ENCODE measurements at places on chromosomes 3 and 15.

DNA sequence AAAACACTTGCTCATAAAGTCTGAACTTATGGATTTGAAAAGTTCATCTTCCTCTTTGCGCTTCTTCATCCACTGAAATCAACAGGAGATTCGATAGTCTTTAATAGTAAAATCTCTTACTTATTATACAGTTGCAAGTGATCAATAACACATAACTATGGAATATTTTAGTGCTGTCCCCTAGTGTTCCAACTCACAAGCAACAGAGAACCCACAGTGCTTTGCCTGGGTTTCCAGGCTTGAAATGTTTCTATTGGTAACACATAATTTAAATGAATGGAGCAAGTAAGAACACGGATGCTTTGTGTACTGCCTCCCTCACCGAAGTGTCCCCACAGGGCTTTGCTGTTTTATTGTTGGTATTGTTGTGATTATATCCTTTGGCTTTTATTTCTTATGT, 93.5 kb downstream of the WDR72 start:
- no peak for DNase-seq

- DNase-seq = no peak
Measured at GRCh38 chr3:113194823-113195401, 16.4 kb upstream of the BOC start.

DNA sequence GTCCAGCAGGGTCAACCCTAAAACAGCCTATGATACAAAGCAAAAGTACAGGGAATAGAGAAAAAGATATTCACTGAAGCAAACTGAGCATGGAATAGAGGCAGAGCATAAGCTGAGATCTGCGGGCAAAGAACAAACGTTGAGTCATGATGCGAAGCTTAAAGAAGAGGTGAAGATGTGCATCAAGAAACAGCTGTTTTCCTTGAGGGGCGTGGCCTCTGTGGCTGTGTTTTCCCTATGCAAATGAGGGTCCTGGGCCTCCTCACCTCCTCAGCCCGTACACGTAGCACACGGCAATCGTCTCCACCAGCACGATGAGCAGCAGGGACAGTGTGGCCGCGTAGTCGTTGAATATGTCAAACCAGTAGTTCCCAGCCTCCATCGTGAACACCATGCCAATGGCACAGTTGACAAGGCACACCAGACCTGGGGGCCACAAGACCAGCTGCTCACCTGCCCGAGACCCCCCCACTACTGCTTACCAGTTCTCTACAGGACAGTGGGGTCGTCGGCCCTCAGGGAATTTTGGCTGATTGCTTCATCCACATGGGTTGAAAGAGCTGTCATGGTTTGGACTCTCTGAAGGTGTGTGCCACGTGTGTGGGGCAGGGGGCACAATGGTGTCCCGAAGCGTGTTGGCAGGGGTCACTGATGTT, 33.6 kb downstream of the SLC6A20 start:
- no peak for DNase-seq

DNA sequence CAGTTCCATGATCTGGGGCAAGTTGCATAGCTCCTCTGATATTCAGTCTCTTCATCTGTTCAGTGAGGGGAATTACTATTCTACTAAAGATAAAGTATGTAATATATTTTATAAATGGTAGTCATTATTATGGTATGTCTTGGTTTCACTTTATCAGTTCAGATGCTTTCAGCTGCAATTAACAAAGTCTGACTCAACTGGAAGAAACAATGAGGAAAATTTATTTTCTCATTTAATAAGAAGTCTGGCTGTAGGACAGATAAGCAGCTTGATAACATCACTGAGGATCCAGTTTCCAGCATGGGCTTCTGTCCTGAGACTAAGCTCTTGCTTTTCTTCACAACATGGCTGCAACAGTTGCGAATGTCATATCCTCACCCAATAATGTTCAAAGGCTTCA, 354.3 kb upstream of the TRIM42 start:
- DNase-seq = no peak

- no peak for DNase-seq
Measured at GRCh38 chr15:43913026-43913780, 86.4 kb downstream of the WDR76 start.

DNA sequence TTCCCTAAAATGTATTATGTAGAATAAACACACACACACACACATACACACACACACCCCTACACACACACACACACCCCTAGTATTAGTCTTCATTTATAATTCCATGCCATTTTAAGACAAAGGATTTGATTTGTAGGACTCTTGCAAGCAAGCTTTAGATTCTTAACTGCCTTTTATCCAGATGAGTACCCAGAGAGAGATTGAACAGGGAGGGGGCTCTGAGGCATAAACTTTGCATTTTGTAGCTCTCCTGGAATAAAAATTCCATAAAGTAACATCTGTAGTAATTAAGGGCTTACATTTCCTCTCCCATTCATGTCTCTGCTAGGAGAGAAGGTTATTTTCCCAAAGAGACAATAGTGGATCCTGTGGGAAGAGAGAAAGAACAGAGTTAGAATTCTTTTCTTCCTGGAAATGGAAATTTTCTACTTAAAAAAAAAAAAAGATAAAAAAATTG, 479.4 kb downstream of the RBMS3 start:
- DNase-seq = no peak

DNA sequence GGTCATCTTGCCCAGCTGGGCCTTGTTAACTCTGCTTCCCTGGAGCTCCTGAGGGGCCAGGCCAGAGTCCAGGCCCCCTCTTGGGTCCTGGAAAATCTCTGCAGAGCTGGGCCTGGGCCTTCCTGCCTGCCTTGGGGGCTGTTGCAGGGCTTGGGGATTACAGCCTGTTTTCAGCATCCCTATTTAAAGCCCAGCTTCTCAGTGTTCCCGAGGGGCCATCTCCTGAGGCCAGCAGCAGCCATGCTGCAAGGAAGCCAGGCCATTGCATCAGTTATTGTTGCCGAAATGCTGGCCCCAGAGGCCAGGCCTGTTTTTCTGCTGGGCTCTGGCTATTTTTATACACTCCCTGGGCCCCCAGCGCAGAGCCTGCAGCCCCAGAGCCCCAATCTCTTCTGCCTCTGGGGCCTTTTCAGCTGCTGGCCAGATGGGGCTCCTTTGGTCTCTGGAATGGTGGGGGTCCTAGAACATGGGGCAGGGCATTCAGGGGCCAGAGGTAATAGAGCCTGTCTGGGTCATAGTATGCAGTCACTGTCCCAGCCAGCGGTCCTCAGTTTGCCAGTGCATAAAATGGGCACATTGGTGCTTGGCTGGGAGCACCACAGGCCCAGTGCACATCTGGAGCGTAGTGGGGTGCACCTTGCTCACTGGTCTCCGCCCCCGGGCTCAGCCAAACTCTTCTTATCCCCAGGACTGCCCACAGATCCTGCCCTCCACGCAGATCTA, 28.5 kb downstream of the PLXNA1 start:
- DNase-seq = no peak

DNA sequence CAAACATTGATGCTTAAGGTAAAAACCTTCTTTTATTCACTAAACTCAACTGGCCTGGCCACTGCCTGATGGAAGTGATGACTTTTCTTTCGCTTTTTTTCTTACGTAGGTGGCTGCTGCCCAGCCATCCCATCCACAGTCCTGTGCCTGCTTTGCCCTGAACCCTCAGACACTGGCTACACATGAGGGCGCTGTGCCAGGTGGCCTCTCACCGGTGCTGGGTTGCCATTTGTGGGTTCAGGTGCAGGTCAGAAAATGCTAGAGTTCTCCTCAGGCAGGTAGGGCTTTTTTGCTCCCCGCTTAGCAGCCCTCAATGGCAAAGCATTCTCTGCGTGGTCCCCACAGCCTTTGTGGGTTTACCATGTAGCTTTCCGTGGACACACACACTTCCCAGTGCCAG, 88.3 kb upstream of the PRR23E start:
- no peak for DNase-seq

GRCh38 chr3:39454591-39455217, 12.8 kb upstream of the MOBP start:
- DNase-seq = no peak

- DNase-seq = no peak
Measured at GRCh38 chr3:14358426-14359211, 43.8 kb upstream of the SLC6A6 start.

DNA sequence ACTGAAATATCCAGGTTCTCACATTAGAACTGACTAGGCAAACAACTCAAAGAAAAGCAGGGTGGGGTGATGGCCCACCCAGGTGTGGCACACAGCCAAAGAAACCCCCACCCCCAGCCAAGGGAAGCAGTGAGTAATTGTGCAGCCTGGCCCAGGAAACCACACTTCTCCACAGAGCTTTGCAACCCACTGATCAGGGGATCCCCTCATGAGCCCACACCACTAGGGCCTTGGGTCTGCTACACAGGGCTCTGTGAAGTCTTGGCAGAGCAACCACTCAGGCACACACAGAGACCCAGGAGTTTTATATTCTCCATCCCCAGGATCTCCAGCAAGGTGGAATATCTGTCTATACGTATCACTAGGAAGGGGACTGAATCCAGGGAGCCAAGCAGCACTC, 22.2 kb upstream of the TRIM42 start:
- DNase-seq = no peak

DNA sequence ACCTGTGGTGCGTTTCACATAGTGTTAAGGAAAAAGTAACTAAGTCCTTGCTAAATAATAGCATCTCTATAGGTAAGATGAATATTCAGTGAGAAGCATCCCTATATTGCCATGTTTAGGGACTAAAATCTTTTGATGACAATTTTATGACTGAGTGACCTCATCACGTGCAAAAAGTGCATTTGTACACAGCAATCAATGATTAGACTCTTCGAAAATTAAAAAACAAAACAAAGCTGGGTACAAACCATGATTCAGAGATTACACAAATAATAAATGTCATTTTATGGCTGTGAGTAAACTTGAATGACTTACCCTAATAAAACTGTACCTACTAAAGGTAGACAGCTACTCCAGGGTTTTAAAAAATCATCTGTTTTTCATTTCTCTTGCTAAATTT, 505.3 kb downstream of the FOXP1 start:
- no peak for DNase-seq

- no peak for DNase-seq
Measured at GRCh38 chr3:15804553-15805095, 6.8 kb upstream of the ANKRD28 start.

GRCh38 chr3:56055546-56055945, 412.7 kb downstream of the ERC2 start:
- no peak for DNase-seq

- DNase-seq = peak; percentile 81
Measured at GRCh38 chr15:63191895-63192618, 2.7 kb downstream of the RAB8B start.

DNA sequence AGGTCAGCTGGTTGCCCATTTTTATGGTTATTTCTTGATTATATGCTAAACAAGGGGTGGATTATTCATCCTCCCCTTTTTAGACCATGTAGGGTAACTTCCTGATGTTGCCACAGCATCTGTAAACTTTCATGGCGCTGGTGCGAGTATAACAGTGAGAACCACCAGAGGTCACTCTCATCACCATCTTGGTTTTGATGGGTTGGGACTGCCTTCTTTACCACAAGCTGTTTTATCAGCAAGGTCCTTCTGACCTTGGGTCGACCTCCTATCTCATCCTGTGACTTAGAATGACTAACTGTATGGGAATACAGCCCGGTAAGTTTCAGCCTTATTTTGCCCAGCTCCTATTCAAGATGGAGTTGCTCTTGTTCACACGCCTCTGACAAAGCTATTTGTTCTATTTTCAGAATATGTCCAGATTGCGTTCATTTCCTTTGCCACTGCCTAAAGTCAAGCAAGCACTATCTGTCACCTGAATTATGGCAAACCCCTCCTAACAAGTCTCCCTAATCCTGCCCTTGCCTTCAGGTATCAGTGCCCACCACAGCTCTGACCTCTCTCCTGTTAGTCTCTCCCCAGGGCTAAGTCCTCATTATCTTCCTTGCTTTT, 308.5 kb downstream of the ROBO2 start:
- DNase-seq = peak; percentile 3

DNA sequence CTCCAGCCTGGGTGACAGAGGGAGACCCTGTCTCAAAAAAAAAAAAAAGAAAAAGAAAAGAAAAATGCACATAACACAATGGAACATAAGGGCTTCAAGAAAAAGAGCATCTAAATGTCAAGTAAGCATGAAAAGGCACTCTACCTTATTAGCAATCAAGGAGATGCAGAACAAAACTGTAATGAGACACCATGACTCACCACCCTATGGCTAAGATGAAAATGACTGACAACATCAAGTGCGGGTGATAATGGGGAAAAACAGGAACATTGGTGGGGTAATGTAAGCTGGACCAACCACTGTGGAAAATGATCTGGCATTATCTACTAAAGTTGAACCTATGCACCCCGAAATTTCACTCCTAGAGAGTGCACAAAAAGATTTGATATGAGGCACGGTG, 19.6 kb upstream of the NSMCE3 start:
- no peak for DNase-seq

DNA sequence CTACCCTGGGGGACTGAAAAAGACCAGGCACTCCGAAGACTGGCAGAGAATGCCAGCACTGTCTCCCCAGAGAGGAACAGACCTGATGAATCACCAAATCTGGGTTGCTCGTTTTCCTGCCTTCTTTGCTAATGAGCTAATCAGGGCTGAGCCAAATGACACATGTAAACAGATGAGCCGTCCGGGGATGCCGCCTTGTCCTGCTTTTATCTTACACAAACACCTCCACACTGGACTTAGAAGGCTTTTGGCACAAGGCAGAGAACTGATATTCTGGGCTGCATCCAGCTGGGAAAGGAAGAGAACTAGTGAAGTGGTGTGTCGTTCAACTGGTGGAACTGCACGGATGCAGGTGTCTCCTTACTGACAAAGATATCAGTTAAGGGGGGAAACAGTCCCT, 88.1 kb downstream of the MECOM start:
- peak; percentile 22 for DNase-seq

- no peak for DNase-seq
Measured at GRCh38 chr3:29585368-29585767, 304.5 kb downstream of the RBMS3 start.

DNA sequence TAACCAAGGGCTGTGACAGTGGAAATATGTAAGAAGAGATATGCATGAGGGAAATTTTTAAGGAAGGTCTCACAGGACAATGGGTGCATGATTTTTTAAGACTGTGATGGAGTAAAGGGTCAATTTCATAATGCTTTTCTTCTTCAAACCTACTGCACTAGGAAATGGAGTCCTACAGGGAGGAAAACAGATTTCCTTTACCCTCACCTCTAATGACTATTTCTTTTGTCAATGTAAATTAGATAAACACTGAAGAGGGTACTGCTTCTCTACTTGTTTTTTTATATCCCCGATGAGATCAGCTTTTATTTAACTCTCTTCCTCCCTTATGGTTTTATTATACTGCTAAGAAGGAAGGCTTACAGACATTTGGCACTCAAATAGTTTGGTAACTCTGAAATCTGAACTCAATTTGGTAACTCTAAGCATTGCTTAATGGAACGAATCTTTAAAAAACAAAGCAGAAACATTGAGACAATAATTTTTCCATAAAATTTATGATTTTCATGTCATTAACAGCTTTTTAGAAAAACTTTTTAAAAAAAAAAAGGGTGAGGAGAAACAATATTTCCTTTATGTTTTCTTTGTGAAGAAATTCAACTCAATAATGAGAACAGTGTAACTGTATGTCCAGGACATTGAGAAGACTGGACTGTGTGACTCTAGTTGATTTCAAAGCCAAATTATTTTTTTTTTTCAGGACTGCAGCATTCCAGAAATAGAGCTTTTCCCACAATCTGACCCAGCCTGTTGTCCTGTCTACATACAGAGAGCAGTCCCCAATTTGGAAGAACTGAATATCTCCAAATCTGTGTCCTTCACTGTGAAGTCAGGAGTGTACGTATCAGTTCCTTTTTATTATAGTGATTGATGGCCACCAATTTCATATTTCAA, 64.4 kb downstream of the CRYBG3 start:
- no peak for DNase-seq

- DNase-seq = peak; percentile 48
Measured at GRCh38 chr3:37502621-37503020, 328.2 kb upstream of the LRRFIP2 start.
